Endodermal cell (in vitro differentiated cells): ENCODE measurements at places on chromosomes 11 and 22. TPM values are rescaled to one million over a fixed set of nuclear protein-coding genes. Genes with fewer than 3 reads are reported as not detected.

Gene OR51B5
- total RNA-seq = 0.78 to 0.93 TPM in 2 of 3 replicates, not detected in the other

DNA sequence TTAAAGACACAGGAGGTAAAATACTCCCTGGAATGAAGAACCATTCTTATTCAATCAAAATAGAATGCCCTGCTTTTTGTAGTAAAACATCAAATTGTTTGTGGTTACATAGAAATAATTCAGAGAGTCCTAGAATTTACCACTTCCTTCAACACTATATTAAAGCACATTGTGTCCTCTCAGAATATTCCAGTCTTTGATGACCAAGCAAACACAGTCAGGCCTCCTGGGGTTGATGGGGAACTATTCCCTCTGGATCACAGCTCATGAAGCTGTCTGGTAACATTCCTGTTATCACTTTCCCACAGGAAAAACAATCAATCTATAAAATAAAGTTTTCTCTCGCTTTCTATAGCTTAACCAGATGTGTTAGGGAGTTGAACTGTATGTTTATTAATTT, 389.3 kb downstream of the KCNA4 start:
- H3K4me1 ChIP-seq = peaks cover 3% of the 10 kb centered on the region
- DNase-seq = no peak
- no peaks in the 10 kb centered on the region for H3K27me3 ChIP-seq
- H3K27ac ChIP-seq = no peak overlapping the region
- H3K4me3 ChIP-seq = no peak overlapping the region
- no peaks in the 10 kb centered on the region for H3K36me3 ChIP-seq

DNA sequence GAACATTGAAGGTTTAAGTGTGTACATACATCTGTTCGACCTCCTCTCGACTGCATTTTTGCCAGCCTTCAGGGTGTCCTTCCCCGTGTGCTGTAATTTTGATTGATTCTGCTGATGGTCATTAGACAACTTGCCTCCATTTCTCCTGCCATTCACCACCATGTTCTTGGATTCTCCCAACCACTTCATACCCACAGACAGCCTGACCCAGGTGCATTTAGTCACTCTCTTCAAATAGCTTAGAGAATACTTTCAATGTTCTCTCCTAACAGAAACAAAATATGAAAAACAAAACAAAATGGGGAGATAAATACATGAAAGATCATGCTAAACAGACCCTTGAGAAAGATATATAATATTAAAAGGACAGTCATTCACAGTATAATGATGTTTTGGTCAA, 23.2 kb downstream of the KMT5B start:
- H3K4me1 ChIP-seq = no peaks in the 10 kb centered on the region
- DNase-seq = no peak
- H3K36me3 ChIP-seq = peaks cover 38% of the 10 kb centered on the region
- H3K4me3 ChIP-seq = no peak overlapping the region
- no peak overlapping the region for H3K27ac ChIP-seq
- no peaks in the 10 kb centered on the region for H3K27me3 ChIP-seq

Gene OR5M10
- total RNA-seq = not detected in 3 replicates

Gene TPBGL
- total RNA-seq = 1.4 TPM in 1 of 3 replicates, not detected in the others

GRCh38 chr11:35709376-35709775, 46.8 kb downstream of the TRIM44 start:
- no peak overlapping the region for H3K4me3 ChIP-seq
- no peak for DNase-seq
- no peak overlapping the region for H3K27ac ChIP-seq
- no peaks in the 10 kb centered on the region for H3K27me3 ChIP-seq
